Stomach (tissue), 19 donors: ENCODE measurements at places on chromosomes 4 and X. TPM values are rescaled to one million over a fixed set of nuclear protein-coding genes. Genes with fewer than 3 reads are reported as not detected.

The SPCS3 gene
- 23.0 TPM for polyA plus RNA-seq

The TEX13B gene
- polyA plus RNA-seq: not detected

The FNIP2 gene
- 15.7 TPM for polyA plus RNA-seq

The IBSP gene
- not detected for polyA plus RNA-seq

The HS6ST2 gene
- 0.31 TPM for polyA plus RNA-seq

The RHOXF2B gene
- not detected for polyA plus RNA-seq

The BTK gene
- 4.9 TPM for polyA plus RNA-seq

The CCDC160 gene
- 0.62 TPM for polyA plus RNA-seq

The ALG13 gene
- 33.9 TPM for polyA plus RNA-seq

The HELT gene
- polyA plus RNA-seq: not detected

The RASGEF1B gene
- polyA plus RNA-seq: 6.8 TPM

The PAGE1 gene
- not detected for polyA plus RNA-seq

The PPP2R2C gene
- polyA plus RNA-seq: not detected

The PRDM5 gene
- 3.5 TPM for polyA plus RNA-seq

The SHROOM2 gene
- polyA plus RNA-seq: 1.7 TPM

The HAUS3 gene
- 5.5 TPM for polyA plus RNA-seq

The RNF128 gene
- polyA plus RNA-seq: 17.2 TPM

The DCAF8L2 gene
- not detected for polyA plus RNA-seq

The XG gene
- polyA plus RNA-seq: not detected

The SRPX2 gene
- polyA plus RNA-seq: 6.2 TPM

The REELD1 gene
- polyA plus RNA-seq: 0.30 TPM

The CORIN gene
- polyA plus RNA-seq: 0.33 TPM

The GPR119 gene
- polyA plus RNA-seq: not detected

The WFS1 gene
- 6.2 TPM for polyA plus RNA-seq

The ABRAXAS1 gene
- 4.5 TPM for polyA plus RNA-seq

The MAGEA8 gene
- not detected for polyA plus RNA-seq
